ENCODE measurements at places on chromosomes 3 and 15.

GRCh38 chr15:77033729-77034671 lies 36.9 kb downstream of the TSPAN3 start:
- peak; percentile 1 for DNase-seq

- DNase-seq = no peak
These were observed 520.8 kb downstream of the GRM7 start for GRCh38 chr3:7381741-7382140.

- DNase-seq = peak; percentile 6
These were observed 89.7 kb upstream of the PROK2 start for GRCh38 chr3:71874618-71875017.

DNA sequence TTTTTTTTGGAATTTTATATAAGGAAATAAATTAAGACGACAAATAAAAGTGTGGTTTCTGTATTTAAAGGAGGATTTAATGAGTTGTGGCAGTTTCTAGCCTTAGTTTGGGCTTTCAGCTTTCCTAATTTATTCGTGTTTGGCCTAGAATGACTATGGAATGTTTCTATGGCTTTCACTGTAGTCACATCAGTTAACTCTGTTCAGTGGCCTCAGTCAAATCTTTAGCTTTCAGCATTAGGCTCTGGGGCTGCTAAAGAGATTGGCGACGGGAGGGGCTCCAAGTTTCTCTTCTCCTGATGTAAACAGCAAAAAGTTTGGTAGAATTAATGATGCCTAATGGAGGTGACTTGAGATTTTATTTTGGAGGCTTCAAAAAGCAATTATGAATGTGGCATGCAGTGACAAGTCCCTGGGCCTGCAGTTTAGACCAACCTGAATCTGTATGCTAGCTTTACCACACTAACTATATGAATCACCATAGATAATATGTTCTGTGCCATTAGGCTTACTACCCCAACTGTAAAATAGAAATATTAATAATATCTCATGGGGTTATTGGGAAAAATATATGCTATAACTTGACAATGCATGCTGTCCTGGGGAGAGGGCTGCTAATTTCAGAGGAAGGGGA lies 47.1 kb upstream of the ADGRG7 start:
- DNase-seq = no peak
